ENCODE measurements at places on chromosomes 5 and 9.

- peak; percentile 71 for DNase-seq
Observed at GRCh38 chr9:114611516-114612271, 603 bp downstream of the TMEM268 start.

DNA sequence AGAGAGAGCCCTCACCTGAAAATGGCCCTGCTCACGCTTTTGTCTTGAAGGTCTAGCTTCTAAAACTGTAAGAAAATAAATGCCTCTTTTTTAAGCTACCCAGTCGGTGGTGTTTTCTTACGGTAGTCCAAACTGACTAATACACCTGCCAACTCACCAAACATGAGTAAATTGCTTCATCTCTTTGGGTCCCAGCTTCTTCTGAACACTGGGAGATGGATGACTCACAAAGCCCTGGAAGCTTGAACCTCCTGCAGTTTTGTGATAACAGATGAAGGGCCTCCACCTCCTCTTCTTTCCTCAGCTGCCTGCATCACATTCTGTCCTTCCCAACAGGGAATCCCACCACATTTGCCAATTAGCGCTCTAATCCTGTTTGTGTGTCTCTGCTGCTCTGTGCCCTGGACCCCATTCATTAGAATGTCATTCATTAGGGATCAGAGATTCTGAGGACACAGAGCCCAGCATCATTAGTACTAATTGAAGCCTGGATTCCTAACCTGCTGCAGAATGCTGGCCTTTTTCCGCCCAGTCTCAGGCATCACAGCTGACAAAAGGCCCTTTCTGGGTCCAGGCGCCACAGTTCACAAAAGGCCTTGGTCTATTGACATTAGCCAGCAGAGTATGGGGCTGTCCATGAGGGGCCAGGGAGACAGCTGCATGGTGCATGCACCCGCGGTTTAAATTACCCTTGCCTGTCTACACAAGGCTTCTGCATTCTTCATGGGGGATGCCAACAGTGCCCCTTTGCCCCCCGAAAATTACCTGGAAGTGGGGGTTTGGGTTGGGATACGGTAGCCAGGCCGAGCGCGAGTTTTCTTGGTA, 349.3 kb downstream of the SEMA5A start:
- peak; percentile 31 for DNase-seq

DNA sequence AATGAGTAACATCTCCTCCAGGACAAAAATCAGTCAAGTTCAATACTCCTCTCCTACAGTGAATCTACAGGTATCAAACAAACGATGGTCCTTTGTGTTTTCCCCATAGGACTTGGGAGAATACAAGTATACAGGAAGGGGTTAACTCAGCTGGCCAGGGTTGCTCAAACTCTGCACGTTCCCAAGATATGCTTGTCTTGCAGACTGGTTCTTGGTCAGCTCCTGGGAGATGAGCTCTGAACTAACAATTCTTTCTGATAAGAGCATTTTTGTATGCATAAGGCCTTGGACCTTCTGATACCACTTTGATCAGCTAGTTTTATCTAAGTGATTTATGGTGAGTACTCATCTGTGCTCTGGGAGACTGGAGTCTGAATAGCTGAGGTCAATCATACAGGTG, 42.1 kb downstream of the LOX start:
- DNase-seq = no peak

DNA sequence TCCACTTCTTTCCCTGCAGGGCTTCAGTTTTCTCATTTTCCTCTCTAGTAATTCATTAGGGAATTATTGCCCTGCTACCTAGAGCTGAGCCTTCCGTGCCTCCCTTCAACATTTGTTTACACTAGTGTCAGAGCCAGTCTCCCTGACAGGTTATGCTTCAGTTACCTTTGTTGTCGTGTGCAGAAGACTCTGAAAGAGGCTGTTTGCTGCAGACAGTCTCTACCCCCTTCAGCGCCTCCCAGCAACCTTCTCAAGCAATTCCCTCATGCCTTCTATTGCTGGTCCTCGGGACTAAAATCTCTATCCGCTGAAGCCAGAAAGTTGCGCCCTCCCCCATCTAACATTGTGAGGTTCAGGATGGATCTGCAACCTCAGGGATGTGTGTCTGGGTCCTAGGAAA, 12.8 kb downstream of the RALGPS1 start:
- no peak for DNase-seq

- DNase-seq = no peak
Observed at GRCh38 chr5:173736923-173737412, 120.5 kb upstream of the BOD1 start.

DNA sequence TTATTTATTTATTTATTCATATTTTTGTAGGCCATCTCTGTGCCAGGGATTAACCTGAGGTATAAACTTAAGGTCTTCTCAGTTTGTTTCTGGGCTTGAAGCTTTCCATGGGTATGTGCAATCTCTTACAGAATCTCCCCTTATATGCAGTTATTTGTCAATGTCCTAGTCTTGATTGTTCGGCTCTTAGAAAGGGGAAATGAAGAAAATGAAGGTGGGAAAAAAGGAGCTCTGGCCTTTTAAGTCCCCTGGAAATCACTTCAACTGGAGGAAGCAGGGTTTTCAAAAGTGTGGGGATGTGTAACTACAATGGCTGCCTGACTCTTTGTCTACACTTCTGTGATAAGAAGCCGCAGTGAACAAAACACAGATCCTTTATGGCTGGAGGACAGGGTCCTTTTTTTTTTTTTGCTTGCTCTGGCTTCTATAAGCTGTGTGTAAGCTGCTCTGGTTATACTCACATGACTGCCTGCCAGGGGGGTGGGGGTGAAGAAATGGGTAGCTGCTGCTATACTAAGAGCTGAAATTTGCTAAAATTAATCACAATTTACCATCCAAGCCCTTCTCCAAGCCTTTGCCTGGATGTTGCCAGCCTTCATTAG, 33.7 kb downstream of the CENPP start:
- no peak for DNase-seq

GRCh38 chr5:62059960-62060359, 246.0 kb upstream of the KIF2A start:
- DNase-seq = no peak

DNA sequence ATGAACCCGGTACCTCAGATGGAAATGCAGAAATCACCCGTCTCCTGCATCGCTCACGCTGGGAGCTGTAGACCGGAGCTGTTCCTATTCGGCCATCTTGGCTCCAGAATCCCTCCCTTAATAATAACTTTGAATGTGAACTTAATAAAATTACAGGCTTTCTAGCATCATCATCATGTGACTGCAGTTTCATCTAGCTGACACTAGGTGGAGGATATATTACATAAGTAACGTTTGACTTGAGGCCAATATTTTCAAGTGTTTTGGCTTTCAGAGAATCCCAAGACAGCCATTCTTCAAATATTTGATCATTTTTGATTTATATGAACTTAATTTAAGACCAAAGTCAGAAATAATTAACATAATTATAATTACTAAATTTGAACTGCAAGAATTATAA, 474.9 kb upstream of the CDH10 start:
- peak; percentile 2 for DNase-seq

GRCh38 chr5:175252234-175252805, 191.7 kb downstream of the DRD1 start:
- peak; percentile 21 for DNase-seq

- peak; percentile 44 for DNase-seq
Observed at GRCh38 chr5:150322202-150322601, 19.5 kb upstream of the ARSI start.

- no peak for DNase-seq
Observed at GRCh38 chr9:99050292-99050911, 54.5 kb upstream of the TGFBR1 start.

DNA sequence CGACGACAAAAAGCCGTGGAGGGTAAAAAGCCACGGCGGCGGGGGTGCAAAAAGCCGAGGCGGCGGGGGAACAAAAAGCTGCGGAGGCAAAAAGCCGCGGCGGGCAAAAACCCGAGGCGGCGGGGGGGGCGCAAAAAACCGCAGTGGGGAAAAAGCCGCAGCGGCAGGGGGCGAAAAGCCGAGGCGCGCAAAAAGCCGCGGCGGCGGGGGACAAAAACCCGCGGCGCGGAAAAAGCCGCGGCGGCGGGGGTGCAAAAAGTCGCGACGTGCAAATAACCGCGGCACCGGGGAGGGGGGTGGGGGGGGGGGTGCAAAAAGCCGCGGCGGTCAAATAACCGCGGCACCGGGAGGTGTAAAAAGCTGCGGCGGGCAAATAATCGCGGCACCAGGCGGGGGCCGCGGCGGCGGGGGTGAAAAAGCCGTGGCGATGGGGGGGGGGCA, 511.5 kb downstream of the FOXD4L5 start:
- DNase-seq = no peak

DNA sequence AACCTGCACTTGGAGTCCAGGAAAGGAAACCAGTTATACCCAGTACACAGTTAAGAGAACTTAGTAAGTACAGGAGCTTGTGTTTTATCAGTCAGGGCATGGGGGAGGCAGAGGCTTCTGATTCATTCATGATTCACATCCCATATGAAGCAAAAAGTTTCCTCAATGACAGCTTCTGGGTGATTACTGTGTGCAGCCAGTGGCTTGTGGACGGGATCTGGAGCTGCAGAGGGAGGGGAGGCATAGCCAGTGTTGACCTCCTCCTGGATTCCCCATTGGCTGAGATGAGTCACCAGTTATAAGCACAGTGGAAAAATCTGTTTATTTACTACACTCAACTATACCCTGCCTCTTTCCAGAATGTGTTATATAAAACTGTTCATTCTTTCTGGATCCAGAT, 17.7 kb downstream of the IL31RA start:
- peak; percentile 91 for DNase-seq

DNA sequence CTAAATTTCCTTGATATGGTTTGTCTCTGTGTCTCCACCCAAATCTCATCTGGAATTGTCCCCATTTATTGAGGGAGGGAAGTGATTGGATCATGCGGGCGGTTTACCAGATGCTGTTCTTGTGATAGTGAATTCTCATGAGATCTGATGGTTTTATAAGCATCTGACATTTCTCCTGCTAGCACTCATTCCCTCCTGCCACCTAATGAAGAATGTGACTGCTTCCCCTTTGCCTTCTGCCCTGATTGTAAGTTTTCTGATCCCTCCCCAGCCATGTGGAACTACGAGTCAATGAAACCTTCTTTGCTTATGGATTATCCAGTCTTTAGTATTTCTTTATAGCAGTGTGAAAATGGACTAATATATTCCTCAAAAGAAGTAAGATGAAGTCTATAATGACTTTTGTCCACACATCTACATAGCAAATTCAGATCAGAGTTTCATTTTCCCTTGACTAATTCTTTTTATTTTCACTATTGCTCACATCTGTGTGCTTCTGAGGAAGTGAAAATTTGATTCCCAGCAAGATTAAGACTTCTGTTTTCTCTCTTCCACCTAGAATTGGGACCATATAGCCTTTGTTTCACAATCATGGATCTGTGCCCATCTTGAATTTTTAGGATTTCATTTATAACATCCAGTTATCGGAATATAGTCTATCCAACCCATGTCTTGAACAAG, 393.5 kb downstream of the DMAC1 start:
- DNase-seq = no peak

- peak; percentile 17 for DNase-seq
Observed at GRCh38 chr9:75455444-75455921, 367.2 kb downstream of the OSTF1 start.

- no peak for DNase-seq
Observed at GRCh38 chr5:131977212-131977604, 31.7 kb upstream of the MEIKIN start.

DNA sequence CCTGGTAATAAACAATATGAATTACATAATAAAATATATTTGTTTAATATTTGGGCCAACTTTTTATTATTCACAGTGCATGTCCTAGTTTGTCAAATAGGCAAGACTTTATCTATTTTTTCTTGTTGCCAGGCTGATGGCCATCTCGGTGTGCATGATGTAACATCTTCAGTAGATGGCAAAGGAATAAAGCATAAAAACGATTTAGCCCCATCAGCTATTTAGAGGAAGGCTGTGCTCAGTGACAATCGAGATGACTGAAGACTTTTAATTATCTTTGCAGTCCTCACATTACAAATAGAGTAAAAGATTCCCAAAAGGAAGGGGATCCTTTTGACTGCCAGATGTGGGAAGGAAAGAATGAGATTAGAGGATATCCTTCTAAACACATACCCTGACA, 358.5 kb downstream of the PTPRD start:
- DNase-seq = no peak

- DNase-seq = peak; percentile 9
Observed at GRCh38 chr5:113119246-113119924, 142.8 kb downstream of the DCP2 start.

DNA sequence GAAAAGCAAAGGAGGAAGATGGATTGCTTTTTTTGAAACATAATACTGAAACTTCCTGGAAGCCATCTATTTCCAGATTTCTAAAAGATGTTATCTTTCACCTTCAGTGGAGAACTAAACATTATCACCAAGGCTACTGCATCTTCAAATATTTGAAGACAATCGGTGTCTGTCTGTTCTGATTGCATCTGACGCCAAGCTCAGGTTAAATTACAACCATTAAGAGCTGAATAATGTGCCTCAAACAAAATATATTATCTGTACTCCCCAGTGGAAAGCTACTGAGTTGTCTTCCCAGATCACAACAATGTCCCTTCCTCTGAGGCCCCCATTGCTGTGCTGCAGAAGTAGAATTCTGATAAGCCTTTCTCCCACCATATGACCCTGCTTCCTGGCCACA, 342.3 kb downstream of the PLK2 start:
- DNase-seq = no peak

DNA sequence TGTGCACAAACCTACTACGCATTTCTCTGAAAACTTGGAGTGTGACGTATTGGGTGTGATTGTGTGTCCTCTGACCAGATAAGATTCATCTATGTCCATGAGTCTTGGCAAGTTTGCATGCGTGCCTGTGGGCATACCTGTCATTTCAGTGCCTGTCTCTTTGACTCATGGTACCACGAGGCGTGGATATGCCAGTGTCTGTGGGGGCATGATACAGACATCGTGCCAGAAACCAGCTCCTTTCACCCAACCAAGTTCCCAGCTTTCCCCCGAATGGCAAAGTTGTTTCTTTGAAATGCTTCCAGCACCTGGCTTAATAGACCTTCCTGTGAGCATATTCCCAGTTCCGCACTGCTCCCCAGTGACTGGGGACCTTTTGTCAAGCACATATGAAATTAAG, 241.9 kb upstream of the MVB12B start:
- DNase-seq = no peak

DNA sequence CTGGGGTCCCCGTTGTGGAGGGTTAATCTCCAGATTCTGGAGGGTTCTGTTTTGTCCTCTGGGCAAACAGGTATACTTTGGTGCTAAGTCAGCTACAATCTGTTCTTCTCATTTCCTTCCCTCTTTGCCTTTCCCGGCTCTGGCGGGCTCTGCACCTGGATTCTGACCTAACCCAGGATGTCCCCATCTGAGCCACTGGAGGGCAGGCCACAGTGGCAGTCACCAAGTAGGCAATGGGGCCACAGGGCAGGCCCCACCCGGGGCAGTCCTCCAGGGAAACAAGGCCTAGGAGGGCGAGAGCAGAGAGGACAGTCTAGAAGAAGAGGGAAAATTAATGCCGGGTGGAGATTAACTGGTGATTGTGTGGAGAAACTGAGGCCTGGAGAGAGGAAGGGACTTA, 40.4 kb upstream of the HRH2 start:
- DNase-seq = no peak

All from AG10803 (cell line).